ENCODE measurements at places on chromosomes 5 and 9.

DNA sequence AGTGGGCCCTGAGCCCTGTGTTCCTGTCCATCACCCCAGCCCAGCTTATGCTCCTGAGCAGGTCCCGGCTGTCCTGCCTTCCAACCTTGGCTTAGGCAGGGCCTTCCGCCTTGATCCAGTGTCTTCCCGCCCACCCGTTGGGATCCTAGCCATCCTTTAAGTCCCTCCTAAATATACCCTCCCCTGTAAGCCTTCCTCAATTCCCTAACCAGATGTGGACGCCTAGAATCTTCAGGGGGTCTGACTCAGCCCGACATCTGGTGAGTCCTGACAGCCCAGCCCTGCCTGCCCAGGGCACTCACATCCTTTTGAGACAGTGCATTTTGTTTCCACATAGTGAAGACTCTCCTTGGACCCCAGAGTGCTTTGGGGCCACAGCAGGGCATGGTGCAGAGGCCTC lies 23.7 kb downstream of the SLC6A7 start:
- no peak for DNase-seq

DNA sequence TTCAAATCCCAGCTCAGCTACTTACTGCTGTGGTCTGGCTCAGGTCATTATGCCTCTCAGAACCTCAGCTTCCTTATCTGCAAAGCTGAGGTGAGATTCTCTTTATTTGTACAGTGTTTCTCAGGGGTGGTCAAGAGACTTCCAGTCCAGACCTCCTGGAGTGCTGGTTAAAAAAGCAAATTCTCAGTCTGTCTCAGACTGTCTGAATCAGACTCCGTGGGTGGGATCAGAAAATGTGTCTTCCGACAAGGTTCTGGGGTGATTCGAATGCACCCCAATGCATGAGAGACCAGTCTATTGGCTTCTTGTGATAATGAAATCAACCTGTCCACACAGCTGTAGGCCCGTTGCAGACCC lies 137.7 kb upstream of the SMIM23 start:
- DNase-seq = no peak

GRCh38 chr5:174047472-174048099 lies 2.1 kb downstream of the NSG2 start:
- DNase-seq = no peak

GRCh38 chr9:130414081-130414731 lies 30.6 kb upstream of the ASS1 start:
- DNase-seq = no peak

- no peak for DNase-seq
Measured at GRCh38 chr5:108876451-108876850, 128.8 kb downstream of the FER start.

- no peak for DNase-seq
Measured at GRCh38 chr9:135622415-135623020, 16.8 kb downstream of the GLT6D1 start.

- no peak for DNase-seq
Measured at GRCh38 chr5:179266291-179267070, 78.8 kb downstream of the ADAMTS2 start.

Measured in iPS DF 19.7 (cell line).